Right ventricle myocardium inferior (tissue), 1 donor: ENCODE measurements at places on chromosomes 3 and 15.

DNA sequence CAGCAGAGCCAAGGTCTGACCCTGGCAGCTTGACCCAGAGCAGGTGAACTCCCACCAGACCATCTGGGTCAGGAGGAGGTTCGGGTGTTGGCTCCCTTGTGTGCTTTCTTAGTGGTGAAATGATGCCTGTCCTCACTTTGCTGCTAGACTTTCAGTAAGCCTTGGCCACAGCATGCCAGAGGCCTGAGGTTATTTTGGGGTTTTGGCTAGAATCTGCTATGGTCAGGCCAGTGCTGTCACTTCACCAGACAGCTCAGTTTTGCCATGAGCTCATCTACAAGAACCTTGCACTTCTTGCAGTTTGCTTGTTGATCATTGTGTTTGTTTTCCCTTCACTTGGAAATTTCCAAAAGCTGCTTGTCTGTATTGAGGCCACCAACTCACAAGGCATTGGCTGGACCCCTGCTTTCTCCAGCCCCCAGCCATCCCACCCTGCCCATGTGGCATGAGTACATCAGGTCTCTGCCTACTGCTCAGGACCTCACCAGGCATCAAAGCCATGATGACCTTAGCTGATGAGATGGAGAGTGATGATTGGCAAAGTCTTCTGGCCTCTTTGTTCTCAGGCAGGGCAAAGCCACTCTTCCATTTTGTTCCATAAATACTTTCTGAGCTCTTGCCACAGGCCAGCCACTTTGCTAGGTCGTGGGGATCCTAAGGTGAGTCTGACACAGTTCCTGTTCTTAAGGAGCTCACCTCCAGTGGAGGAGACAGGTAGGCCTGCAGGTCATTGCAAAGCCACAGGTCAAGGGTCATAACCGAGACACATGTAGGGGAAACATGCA lies 122.6 kb downstream of the ARNT2 start:
- no peak for DNase-seq

GRCh38 chr15:63292771-63293170 lies 15.4 kb downstream of the APH1B start:
- DNase-seq: no peak

DNA sequence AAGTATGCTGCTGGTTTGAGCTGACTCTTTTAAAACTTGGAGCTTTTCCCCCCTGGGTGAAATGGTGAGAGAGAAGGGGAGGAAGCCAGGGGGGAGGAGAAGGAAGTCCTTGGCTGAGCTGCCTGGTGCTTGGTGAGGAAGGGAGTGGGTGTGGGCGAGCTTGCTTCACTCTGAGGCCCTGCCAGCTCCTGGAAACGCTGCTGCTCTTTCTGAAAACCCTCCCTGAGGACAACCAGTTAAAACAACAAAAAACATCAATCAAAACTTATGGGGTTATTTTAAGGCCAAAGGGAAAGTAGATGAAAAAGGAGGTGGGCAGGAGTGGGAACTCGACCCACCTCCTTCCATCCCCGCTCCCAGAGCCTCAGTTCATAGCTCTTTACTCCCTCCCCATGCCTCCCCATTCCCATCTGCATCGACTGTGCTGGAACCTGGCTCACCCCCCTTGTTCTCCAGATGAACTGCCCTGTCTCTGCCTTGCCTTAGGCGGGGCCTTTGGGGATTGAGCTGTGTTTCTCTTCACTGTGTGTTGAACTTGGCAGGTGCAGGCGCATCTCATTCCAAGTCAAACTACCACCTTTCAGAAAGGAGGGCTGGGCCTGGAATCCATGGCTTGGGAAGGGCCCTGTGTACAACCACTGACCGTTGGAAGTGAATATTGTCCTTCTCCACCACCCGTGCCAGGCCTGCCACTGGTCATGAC lies 166.1 kb downstream of the ZNF621 start:
- DNase-seq: peak; percentile 89

GRCh38 chr3:29697989-29698388 lies 417.1 kb downstream of the RBMS3 start:
- DNase-seq: no peak

DNA sequence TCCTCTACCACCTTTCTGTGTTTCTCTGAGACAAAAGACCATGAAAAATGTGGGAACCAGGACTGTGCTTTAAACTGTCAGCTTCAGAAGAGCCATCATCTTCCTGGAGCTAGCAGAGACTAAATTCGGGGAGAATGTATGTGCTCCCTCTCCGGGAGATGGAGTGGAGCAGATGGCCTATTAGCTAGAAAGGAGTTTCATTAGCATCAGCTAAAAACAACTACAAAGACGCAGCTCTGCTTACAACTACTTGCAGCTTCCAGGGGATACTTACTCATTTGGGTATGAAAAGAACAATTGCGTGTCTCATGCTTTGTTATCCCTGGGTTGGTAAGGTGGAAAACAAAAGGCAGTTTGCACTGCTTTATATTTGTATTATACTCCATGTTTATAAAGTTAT lies 159.6 kb downstream of the MFSD1 start:
- no peak for DNase-seq

- no peak for DNase-seq
Observed at GRCh38 chr3:120858521-120858920, 49.5 kb upstream of the STXBP5L start.

- DNase-seq: no peak
Observed at GRCh38 chr15:49644364-49644794, 23.5 kb downstream of the DTWD1 start.

DNA sequence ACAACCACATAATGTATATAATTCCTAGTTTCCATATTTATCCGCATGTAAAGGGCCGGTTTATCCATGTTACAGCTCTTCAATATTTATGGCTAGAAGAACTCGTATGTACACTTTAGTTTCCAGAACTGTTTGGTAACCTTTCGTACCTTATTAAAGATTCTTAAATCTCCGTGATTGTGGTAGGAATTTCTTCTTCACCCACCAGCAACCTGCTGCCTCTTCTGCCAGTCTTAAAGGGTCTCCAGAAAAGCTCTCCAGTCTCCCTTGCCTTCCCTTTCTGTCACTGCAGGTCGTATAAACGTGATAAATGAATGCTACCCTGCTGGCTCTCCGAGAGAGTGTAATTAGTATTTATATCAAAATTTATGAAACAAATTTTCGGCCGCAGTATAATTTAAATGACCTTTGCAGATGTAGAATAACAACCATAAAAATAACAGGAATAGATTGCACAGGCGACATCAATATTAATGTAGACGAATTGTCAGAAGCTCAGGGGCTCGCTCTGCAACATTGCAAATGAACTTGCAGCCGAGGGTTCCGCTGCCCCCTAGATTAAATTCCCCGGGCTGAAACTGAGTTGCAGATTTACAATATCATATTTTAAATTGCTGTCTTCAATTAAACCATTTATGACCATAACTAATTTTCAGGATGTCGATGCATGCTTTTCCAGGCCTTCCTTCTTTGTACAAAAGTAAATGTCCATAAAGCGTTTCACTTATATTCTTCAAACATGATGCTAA lies 5.4 kb downstream of the ZIC1 start:
- no peak for DNase-seq

- no peak for DNase-seq
Observed at GRCh38 chr15:50940506-50940905, 32.0 kb downstream of the AP4E1 start.

DNA sequence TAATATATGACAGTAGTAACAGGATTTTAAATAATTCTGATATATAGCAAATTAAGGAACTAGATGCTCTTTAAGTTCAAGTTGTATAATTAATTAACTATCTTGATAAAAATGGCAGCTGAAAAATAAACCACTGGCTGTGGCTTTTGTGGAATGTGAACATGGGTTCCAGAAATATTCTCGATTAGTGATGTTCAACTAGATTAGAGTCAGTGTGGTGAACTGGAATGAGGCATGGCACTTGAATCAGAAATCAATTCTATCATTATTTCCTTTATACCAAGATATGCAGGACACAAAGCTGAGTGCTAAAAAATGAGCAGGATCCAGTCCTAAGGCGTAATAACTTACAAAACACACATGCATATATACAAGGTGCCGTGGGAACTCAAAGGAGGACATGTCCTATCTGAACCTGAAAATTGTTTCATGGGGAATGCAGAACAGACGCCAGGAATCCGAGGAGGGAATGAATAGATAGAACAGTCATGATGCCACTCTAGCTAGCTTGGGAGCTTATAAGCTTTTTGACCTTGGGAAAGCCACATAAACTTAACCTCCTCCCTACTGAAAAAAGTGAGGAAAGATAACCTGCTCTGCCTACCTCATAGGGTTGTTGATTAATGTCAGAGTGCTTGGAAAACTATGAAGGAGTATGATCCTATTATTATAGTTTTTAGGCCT lies 402.4 kb downstream of the PLCL2 start:
- no peak for DNase-seq

DNA sequence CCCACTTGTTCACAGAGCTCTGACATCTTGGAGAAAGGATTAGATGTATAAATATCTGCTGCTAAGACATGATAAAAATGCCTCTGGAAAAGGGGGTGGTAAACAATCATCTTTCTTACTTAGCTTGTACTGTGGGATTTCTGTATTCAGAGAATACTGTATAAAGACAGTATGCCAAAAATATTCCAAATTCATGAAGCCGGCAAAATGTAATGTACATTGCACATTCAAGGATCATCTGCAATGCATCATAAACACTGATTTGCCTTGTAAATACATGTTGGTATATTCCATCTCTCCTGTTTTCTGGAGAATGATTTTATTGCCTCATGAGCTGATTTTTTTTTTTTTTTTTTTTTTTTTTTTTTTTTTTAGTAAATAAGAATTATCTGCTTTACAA lies 355.3 kb downstream of the ROBO1 start:
- DNase-seq: no peak

DNA sequence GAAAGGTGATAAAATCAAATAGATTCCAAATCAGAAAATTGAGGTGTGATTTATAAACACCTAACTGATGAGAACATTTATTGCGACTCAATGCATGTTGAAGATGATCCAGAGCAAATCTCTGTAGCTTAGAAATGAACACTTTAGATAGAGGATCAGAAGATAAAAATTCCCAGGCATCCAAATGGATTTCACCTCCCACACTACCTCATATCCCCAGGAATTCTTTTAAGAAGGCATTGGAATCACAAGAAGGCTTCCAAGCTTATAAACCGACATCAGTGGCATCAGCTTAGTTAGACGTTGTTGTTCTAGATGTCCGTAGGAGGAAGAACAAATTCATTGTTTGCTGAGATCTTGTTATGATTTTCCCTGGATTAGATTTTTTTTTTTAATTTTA lies 154.4 kb downstream of the EBLN2 start:
- no peak for DNase-seq

- DNase-seq: no peak
Observed at GRCh38 chr15:100596792-100597191, 5.2 kb downstream of the LINS1 start.

DNA sequence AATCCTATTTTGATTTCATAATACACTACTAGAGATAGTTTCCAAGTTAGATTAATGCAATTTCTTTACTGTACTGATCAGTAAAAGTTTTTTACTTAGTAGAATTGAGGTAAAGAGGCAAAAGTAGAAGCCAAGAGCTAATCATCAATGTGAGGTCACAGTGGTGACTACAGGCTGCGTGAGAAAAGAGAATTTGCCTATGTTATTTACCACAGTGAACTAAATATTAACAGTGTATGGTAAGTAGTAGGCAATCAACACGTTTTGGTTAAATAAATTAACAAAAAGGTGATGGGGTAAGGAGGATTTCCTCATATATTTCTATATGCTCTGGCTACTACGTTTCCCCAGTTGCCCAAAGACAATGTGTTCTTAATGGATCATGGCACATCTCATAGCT lies 202.2 kb upstream of the CMC1 start:
- DNase-seq: no peak
